ENCODE measurements at places on chromosomes 13 and 19.

GRCh38 chr13:83907196-83907989 is 25.1 kb upstream of the SLITRK1 start:
- no peak for DNase-seq

GRCh38 chr13:71977028-71977427 is 110.0 kb upstream of the DACH1 start:
- DNase-seq = no peak

GRCh38 chr13:24172071-24172470 is 11.6 kb downstream of the SPATA13 start:
- DNase-seq = no peak

- DNase-seq = no peak
Observed at GRCh38 chr13:60654415-60654814, 257.4 kb downstream of the TDRD3 start.

GRCh38 chr13:41603917-41604316 is 146.6 kb downstream of the RGCC start:
- no peak for DNase-seq
